ENCODE measurements at places on chromosomes 5 and 9.

DNA sequence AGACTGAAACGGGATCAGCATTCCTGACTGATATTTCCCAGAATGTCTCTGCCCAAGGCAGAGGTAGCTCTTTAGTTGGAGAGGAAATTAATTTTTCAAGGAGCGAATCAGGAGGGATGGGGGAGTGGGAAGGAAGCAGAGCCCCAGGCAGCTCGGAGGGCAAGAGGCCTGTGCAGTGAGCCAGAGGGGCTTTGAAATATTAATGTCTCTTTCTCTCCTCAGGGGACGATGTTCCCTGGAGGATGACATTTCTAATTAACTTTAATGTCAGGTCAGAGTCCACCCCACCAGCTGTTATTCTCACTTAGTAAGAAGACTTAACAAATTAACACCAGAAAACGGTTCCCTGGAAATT lies 45.6 kb downstream of the SLC6A7 start:
- DNase-seq, result peak; percentile 86

- no peak for DNase-seq
These were observed 318.3 kb downstream of the CHSY3 start for GRCh38 chr5:130222573-130222972.

- peak; percentile 90 for DNase-seq
These were observed 63.5 kb downstream of the C9orf50 start for GRCh38 chr9:129557192-129558036.

DNA sequence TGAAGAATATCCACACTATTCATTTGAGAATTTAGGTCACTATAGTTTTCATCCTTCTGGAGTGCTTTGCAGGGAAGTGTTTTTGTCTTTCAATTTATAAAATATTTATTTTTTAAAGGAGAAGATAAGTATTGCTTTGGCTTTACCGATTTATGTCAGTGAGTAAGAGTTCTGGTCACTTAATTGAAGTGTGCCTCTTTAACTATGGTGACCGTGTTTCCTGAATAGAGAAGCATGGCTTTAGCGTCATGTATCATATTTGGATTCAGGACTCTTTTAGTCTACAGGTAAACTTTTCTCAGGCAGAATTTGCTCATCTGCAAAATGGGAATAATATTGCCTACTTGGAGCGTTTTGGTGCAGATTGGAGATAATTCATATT lies 902 bp downstream of the BDP1 start:
- DNase-seq, result peak; percentile 75

DNA sequence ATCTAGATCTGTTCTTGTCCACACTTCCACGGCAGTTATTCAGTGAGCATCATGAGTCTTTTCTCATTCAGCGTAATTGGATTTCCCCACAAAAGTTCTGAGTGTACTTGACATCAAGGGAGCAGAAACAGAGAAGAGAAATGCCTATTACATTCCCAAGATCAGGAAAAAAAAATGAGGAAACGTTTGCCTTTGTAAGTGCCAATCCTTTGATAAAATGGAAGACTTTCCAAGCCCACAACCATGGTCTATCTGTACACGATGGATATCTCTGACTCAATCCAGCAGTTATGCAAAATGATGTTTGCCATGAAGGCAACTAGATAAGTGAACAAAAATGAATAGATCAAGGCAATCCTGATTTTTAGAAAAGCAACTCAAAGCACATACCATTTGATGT lies 235.9 kb downstream of the DOCK8 start:
- DNase-seq, result no peak

GRCh38 chr9:129568560-129569501 lies 52.1 kb downstream of the C9orf50 start:
- peak; percentile 63 for DNase-seq

DNA sequence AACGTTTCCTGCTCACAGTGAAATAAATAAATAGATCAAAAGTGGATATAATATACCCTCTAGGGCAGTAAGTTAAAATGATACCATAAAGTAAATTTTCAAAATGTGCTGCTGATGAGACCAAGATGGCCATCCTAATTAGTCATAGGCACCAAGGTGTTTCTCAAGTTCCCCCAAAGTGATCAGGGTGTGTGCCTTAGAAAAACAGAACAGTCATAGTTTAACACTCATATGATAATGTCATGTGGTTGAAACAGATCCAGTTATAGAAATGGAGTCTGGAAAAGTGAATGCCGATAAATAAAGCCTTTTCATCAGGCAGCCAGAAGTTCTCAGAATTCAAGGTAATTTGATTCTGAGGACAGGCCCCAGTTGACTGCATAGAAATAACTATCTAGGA lies 161.5 kb upstream of the CDKN2B start:
- DNase-seq, result no peak

DNA sequence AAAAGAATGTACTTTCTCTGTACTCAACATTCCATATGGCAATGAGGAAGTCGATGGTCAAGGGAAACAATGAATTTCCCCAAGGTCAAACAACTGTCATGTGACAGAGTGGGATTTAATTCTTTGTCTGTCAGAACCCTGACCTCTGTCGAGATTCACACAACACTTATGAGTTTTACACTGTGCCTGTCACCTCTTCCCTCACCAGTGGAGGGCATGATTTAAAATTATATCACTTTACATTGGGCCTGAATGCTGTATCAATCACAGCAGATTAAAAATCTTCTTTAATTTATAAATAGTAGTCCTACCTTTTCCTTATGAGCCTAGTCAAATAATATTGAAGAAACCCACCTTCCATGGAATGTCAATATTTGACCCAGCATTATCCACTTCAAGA lies 276.7 kb downstream of the CDH10 start:
- DNase-seq, result peak; percentile 13

GRCh38 chr9:114093761-114094505 lies 5.2 kb downstream of the KIF12 start:
- no peak for DNase-seq

GRCh38 chr5:90560771-90561170 lies 2.2 kb downstream of the ADGRV1 start:
- DNase-seq, result peak; percentile 74

- DNase-seq, result no peak
These were observed 65.5 kb downstream of the HSPA4 start for GRCh38 chr5:133117166-133117911.

GRCh38 chr5:139403418-139403786 lies 487 bp downstream of the SPATA24 start:
- DNase-seq, result no peak

GRCh38 chr5:3101561-3101960 lies 350.1 kb upstream of the IRX2 start:
- no peak for DNase-seq

DNA sequence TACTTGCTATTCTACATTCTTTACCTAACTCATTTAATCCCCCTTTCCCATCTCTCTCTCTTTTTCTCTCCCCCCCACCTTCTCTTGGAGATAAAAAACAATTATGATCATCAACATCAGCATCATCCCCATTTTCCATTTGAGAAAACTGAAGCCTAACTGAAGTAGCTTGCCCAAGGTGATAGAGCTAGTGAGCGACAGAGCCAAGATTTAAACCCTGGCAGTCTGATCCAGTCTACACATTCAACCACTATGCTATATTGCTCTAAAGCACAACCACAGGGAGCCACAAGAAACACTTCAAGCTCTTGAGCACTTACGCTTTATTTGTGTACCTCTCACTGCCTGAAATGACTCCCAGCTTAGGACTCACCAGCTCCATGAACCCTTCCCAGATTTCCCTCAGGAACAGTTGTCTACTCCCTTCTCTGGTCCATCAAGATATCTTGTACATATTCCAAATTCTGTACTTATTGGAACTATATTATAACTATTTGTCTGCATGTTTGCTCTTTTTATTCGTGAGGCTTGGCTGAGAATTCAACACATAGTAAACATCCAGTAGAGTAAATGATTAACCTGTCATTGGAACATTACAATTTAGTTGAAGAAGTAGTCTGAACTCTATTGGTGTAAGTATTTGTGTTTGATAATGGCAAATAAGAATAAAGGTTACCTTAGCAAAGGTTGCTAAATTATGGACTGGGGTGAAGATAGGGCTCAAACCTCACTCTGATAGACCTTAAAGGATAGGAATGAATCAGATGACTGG lies 164.8 kb downstream of the EFNA5 start:
- DNase-seq, result peak; percentile 88

DNA sequence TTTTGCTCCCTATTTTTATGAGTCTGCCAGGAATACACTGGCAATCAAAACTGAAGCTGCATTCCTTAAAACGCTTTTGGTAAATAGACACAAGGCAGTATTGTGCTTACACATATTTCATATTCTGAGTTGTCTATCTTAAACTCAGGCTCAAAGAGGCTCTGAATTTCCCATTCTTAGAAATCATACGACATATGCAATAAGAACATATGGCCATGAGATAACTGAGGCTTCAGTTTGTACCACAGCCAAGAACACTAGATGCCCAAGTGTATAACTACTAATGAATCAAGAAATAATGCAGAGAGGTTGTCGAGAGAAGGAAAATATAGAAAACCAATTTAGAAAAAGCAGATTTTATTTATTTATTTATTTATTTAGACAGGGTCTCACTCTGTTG lies 357.4 kb downstream of the NDUFS4 start:
- DNase-seq, result no peak

- peak; percentile 55 for DNase-seq
These were observed 1.8 kb upstream of the KLF4 start for GRCh38 chr9:107491081-107492053.

DNA sequence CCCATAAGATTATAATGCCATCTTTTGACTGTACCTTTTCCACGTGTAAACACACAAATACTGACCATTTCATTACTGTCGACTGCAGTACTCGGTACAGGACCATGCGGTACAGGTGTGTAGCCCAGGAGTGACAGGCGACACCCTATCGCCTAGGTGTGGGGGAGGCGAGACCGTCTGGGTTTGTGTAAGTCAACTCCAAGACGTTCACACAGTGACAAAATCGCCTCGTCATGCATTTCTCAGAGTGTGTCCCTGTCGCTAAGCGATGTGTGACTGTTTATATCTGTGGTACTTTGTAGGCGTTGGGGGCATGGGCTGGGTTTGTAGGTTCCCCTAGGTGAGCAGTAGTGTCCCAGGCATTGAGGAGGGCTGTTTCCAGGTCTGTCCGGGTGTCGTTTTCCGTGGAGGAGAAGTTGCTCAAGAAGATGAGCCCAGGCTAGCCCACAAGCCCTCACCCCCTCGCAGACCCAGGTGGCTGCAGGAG lies 20.3 kb downstream of the NEK6 start:
- no peak for DNase-seq

GRCh38 chr9:12826924-12827565 lies 52.2 kb downstream of the LURAP1L start:
- DNase-seq, result no peak

DNA sequence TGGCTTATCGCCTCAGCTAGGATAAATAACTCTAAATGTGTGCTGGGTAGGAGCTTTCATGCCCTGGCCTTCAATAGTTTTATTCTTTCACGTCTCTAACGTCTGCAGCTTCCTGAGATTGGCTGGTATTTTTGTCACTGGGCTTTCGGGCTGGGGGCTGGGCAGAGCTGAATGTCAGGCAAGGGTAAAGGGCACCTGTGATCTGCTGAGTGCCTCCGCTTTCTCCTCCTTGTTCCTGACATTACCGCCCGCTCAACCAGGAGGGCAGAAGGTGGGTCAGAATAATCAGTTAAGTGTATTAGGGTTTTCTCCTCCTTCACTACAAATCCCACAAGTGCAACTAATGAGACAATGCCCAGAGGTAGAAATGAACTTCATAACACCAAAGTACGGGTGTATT lies 216.6 kb downstream of the TSSK1B start:
- DNase-seq, result no peak

- DNase-seq, result no peak
These were observed 5.3 kb upstream of the DDX4 start for GRCh38 chr5:55732585-55732984.

GRCh38 chr5:2239201-2239910 lies 356.6 kb upstream of the IRX4 start:
- DNase-seq, result no peak

DNA sequence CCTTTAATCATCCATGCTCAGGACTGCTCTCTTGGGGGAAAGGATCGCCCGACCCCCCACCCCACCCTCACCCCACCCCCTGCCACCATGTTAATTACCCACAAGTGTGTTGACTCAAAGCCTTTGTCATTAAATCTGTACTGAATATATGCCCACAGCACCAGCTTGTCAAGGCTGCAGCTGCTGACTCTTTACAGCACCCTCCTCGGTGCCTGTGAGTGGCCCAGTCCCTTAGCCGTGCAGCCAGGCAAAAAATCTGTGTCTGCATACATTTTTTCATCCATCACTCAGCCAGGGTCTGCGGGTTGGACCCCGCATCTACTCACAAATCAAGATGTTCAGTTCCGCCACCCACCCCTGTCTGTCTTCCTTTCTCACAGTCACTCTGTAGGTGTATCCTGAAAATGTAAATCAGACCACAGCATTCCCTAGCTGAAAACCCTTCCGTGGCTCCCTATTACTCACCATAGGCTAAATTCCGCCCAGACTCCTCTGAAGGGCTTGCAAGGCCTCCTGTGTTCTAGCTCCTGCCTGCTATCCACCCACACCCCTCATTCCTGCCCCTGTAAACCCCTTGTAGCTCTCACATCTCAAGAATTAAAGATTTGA lies 53.7 kb upstream of the KCNIP1 start:
- no peak for DNase-seq

- DNase-seq, result no peak
These were observed 39.9 kb downstream of the MVB12B start for GRCh38 chr9:126366366-126367011.

DNA sequence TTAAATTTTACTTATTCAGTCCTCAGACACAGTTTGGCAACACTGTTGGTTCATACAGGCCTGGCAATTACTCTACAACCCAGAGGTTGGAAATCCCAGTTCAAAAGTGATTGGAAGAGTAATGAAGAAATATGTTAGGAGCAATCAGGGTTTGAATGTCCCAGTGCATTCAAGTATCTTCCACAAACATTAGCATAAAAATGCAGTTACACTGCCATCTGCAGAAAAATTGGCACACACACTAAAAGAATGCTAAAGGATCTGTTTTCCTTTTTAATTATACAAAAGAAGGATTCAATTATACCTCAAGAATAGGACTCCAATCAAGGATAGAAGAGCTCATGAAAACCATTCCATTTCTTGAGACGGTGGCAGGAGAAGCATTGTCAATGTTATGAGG lies 130.2 kb downstream of the DNAH5 start:
- DNase-seq, result no peak

DNA sequence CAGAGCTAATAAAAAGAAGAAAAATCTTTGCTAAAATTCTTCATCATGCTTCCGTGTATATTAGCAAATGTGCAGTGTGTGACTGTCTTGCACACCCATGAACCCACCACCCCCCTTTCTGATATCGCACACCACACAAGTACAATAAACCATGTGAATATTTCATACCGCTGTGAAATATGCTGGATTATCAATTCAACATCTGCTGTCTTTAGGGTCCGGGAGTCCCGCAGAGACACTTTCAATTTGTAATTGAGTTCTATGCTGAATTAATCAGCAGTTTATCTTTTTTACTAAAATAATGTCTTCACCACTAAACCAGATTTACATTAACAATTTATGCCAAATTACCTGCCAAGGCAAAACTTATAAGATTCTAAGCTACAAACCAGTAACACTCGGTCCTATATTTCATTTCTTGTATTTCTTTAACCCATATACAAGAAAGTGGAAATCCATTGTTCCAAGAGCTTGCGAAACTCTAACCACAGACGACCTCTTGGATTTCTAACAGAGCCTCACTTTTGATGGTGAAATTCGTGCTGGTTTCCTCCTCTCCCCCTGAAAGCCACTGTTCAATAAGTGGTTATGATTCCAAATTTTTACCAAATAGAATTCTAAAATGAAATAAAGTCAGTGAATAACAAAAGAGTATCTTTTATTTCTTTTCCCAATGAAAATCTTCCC lies 44.2 kb downstream of the PSMB7 start:
- no peak for DNase-seq
